Epithelial cell of proximal tubule (primary cell): ENCODE measurements at places on chromosomes 3 and 15.

- no peak for DNase-seq
Observed at GRCh38 chr3:129975705-129976048, 1.2 kb downstream of the TRH start.

- DNase-seq = no peak
Observed at GRCh38 chr3:193943200-193943599, 192.7 kb upstream of the HES1 start.

GRCh38 chr3:11549580-11550140 is 94.1 kb downstream of the VGLL4 start:
- no peak for DNase-seq

DNA sequence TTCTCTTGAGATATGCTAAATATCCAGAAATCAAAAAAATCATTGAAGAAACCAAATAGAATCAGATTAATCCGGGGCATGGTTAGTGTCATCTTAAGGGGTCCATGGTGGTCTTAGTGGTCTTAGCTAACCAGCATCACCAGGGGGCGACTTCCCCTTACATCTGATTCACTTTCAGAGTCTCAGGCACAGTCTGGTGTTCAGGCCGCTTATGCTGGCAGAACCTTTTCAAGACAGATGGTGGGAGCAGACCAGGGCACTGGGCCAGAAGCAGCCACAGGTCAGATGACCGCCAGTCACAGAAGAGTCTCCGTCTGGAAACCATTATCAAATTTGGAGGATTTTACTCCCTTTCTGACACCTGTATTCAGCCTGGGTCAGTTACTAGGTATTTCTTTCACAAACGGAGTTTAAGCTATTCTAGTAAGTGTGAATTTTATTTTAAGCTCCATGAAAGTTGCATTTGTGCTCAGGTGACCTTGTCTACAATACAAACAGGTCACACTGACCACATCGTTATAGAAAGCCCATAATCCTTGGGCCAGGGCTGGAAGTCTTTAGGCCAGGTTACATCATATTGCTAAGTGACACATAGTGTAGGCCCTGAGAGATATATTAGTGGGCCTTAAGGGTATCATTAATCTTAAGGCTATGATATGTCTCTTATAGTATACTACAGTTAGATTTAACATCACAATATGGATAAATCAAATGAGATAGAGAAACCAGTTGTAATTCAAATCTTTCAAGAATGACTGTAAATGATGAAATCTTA is 365.5 kb downstream of the GBE1 start:
- DNase-seq = no peak

GRCh38 chr3:98038286-98038685 is 3.2 kb upstream of the GABRR3 start:
- DNase-seq = no peak

GRCh38 chr15:69265347-69265955 is 33.3 kb upstream of the PAQR5 start:
- DNase-seq = no peak

DNA sequence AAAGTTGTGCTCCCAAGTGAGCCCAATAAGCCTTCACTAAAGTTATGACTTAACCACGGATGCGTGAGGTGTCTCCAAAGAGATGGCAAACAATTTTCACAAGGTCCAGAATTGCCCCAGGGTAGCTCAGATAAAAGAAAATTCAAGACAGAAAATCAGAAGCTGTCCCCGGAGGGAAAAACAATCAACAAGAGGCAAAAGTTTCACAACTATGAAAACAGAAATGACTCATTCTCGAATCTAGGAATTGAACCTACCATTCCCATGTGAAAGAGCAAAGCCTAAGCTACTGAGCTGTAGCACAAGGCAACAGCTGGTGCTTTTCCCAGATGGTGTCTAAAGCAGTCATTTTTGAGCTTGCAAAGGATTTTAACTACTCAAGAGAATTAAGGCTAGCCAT is 33.5 kb upstream of the MKRN3 start:
- peak; percentile 40 for DNase-seq

DNA sequence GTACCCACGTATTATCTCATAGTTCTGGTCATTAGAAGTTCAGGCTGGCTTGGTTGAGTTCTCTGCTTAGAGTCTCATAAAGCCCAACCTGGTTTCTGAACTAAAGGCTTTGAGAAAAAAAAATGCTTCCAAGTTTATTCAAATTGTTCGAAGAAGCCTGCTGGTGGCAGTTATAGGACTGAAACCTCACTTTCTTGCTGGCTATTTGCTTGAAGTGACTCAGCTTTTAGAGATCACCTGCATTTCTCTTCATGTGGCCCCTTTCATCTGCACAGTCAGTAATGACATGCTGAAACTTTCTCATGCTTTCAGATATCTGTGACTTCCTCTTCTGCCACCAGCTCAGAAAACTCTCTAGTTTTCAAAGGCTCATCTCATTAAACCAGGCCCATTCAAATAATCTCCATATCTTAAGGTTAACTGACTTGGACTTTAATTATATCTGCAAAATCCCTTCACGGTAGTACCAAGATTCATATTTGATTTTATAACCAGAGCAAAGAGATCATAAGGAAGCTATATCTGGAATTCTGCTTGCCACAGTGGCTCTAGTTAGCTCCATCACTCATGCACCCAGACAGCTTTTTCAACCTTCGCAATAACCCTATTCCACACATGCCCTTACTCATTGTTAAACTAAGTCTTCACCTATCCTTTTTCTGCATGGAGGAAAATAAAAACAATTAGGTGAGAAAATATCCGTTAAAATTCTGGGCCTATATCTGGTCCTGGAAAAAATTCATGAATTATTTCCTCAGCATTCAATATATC is 433.8 kb upstream of the CBLB start:
- no peak for DNase-seq

- DNase-seq = no peak
Observed at GRCh38 chr15:80639168-80639555, 55.9 kb upstream of the ABHD17C start.

DNA sequence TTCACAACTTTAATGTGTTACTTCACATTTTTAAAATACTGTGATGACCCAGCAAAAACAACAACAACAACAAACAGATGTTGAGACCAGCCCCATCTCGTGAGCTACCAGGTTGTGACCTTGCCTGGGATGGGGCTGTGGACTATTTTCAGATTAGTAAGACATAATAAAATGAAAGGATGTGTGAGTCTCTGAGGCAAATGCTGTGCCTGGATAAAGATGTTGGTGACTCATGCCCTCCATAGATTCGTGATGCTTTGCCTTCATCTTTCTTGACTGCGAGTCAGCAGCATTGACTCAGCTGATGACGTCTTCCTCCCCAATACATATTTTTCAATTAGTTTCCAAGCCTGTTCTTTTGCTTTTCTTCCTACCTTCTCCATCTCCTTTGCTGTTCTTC is 453.0 kb upstream of the CFAP20DC start:
- no peak for DNase-seq

- DNase-seq = no peak
Observed at GRCh38 chr3:48897460-48898376, 964 bp downstream of the SLC25A20 start.

GRCh38 chr15:72758182-72758581 is 25.4 kb downstream of the ADPGK start:
- DNase-seq = peak; percentile 53

DNA sequence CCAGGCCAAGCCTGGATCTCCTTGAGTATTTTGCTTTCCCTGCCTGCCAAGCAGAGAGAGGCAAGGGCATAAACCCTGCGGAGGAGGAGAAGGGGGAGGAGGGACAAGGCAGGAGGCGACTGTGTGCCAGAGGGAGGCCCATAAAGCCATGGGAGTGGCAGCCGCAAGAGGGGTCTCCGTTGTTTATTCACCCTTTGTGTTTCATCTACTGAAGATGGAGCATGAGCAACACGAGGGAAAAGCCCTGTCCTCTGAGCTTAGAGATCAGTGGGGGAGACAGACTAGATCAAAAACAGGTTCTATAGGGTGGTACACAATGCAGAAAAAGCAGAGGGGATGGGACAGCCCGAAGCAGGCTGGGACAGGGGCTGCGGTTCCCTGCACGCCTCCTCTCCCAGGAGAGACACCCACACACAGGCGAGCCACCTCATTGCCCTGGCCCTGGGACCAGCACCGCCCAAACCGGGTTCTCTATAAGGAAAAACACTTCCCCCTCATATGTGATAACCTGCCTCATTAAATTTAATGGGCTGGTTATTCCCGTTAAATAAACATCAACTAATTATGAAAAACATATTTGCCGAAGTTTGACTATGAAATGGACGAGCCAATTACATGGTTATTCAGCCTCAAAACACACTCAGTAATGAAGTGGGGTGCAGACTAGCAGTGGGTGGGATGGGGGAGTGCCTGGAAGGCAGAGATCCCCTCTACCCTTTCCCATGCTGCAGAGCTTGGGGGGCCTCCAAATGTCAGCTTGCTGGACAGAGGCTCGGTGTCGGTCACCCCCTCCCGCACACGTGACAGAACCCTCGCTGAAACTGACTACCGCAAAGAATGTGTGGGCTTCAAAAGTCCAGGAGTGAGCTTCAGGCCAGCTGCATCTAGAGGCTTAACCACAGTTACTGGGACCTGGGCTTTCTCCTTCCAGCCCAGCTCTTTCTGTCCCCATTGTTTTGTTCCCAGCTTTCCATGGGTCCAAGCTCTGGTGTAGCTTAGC is 14.2 kb upstream of the PLXNA1 start:
- DNase-seq = no peak

DNA sequence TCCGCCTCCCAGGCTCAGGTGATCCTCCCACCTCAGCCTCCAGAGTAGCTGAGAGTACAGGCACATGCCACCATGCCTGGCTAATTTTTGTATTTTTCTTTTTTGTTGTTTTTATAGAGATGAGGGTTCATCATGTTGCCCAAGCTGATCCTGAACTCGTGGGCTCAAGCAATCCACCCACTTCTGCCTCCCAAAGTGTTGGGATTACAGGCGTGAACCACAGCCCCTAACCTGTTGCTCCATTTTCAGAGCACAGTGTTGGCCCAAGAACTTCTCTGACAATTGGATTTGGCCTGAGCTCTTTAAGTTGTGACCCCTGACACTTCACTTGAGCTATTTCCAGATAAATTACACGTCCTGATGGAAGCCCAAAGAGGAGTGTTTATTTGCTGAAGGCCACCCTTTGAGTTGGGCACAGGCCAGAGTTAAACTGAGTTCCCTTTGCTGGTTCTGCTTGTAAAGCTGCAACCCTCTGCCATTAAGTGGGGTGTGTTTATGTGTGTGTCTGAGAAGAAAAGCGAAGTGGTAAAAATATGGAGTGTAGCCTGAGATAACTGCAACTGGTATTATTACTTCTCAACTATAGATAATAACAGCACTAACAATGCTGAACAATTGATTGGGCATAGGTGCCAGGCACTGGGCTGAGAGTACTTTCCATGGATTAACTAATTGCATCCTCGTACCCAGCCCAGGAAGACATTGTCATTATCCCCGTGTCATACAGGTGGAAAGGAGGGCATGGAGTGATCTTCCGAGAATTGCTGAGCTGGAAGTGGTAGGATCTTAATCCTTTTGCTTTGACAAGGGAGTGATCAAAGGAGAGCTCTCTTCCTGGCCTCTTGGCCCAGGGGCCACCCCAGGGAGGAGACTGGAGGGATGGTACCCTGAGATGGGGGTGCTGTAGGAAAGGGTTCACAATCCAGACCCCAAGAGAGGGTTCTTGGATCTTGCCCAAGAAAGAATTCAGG is 91.5 kb upstream of the PROK2 start:
- DNase-seq = no peak

DNA sequence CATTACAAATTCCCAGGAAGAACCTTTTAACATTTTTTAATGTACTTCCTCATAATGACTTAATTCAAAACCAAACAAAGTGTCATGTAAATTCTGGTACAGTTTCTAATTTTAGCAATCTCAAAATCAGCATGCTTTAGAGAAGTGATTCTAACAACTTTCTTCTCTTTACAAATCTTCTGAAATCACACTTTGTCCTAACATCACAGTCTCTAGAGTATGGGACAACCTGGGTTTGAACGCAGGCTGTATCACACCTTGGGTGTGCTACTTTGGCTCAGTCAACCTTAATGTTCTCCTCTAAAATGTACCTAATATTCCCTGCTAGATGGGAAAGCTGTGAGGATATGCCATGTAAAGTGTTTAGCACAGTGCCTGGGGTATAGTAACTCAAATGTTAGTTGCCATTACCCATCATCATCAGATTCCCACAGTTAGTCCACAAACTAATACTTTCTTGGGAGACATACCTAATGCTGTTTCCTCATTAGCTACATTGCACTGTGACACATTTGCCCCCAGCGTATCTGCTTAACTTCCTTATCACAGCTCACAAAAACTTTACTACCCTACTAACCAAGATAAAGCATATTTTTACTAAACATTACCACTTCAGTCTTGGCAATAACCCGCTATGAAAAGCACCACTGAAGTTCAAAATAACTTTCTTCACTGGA is 3.1 kb downstream of the TSPAN3 start:
- no peak for DNase-seq

GRCh38 chr3:49804141-49805041 is 1.3 kb downstream of the INKA1 start:
- DNase-seq = no peak
